ENCODE measurements at places on chromosomes 11 and 22.

GRCh38 chr11:84780689-84781293, 846.4 kb downstream of the DLG2 start:
- DNase-seq, result peak; percentile 41

- no peak for DNase-seq
These were observed 61.6 kb downstream of the SIK2 start for GRCh38 chr11:111663820-111664219.

DNA sequence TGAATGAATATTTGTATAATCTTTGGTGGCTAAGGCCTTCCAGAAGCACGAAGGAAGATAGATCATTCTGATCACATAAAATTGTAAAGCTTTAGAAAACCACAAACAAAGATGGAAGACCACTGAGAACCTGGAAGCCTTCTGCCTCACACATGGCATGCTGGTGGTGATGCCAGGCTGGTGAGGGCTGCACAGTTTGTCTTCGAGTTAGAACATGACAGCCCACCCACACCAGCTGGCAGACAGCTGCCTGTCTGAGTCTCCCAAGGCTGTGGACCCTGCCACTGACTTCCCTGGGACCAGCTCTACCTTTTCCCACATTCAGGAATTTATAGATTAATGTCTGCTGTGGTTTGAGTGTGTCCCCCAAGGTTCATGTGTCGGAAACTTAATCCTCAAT, 48.8 kb upstream of the B3GAT1 start:
- no peak for DNase-seq

DNA sequence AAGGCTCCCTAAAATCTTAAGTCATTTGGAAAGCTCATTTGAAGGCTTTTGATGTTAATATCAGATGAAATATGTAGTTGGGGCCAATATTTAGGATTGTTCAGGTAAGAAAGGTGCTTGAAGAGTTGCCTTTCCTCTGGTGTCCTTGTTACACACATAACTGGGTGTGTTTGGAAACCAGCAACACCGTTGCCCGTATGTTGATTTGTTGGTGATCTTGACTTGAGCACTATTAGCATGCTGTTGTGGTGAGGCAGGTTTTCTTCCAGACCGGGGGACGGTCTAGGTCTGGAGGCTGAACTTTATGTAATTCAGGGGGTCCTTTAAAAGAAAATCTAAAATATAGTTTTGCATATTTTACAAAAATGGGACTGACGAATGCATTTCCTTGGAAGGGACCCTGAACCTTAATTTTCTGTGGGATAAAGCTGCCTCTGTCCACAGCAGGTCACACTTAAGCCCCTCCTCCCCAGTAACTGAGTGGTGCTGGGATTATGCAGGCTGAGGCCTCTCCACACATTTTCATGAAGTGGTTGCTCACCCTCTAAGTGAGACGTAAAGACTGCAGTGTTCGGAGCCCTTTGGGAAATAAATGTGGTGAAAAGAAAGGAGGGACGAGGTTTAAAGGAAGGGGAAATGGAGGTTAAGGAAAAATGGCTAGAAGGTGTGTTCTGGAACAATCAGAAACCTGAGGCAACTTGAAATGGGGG, 1.8 kb downstream of the YWHAH start:
- DNase-seq, result no peak

DNA sequence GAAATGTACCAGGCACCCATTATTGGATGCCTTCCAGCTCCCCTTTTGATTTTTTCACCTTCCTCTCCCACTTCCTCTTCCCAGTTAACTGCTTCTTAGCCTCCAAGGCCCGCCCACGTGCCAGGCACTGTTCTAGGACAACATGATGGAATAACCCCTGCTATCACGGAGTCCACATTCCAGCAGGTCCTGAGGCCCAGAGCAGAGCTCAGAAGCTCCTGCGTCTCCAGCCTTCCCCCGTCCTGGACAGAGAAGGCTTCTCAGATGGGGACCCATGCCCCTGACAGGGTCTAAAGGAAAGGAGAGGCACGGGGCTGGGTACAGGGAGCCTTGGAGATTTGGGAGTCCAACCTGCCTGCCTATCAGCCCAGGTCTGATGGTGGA, 29.1 kb downstream of the TRIM29 start:
- no peak for DNase-seq

DNA sequence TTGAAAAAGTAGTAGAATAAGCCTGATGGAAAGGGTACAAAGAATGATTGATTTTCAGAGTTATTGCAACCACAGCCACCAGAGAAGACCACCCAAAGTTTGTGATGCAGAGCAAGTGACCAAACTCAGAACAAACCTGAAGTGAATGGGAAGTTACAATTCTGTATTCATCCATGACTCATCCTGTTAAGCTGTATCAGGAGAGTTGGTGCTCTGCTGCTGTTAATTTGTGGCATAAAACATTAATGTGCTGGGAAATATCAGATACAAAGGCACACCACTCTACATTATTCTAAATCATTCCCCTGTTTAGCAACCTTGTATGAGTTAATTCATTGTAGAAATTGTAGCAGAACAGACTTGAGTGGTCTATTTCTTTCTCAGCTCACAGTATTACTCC, 19.6 kb upstream of the PDGFD start:
- DNase-seq, result no peak

- DNase-seq, result no peak
These were observed 88.1 kb downstream of the TP53I11 start for GRCh38 chr11:44862558-44863101.

DNA sequence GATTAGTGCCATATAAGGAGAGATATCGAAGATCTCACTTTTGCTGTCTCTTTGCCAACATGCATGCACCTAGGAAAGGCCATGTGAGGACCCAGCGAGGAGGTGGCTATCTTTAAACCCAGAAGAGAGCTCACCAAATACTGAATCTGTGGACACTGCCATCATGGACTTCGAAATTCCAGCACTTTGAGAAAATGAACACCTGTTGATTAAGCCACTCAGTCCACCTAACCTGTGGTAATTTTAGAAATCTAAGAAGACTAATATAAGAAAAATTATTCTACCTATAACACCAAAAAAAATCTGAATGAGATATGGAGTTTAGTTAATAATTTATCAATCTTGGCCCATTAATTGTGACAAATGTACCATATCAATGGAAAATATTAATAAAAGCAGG, 193.6 kb upstream of the CARD18 start:
- no peak for DNase-seq

DNA sequence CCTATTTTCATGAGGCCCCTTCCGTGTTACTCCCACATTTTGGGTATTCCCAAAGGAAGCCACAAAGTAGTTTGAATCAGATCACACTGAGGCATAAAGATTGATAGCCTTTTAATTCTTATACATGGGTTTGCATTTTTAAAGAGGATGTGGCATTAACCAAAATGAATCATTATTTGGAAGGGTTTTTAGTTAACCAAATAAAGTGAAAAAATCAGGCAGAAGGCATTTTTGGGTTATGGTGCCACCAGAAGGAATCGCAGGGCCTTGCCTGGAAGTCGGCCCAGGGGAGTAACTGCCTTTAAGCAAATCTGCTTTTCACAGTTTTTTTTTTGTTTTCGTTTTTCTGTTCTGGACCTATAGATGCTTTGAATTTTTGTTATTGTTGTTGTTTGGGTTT, 55.4 kb downstream of the HSD17B12 start:
- DNase-seq, result peak; percentile 29

DNA sequence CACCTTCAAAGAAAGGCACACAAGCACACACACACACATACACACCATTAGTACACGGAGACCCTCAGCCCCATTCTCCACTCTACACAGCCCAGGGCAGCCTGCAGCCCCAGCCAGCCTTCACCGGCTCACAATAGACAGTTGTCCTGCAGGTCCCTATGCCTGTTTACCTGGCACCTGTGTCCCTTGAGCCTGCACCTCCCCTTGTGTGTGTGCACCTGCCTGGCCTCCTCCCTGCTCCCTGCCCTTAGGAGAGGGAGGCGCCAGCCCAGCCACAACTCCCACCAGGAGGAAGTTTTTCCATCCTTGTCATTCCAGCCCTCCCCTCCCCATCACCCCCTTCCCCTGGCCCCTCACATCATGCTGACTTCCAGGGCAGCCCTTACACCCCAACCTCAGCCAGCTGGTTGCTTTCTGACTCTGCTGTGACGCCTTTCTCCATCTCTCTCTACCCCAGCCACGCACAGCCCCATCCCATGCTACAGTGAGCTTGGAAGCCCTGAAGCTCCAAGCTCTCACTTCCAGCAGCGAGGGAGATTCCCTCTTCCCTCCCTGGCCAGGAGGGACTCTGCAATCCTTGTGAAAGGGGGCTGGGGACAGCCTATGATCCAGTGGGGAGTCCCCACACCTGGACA, 4.4 kb downstream of the AHNAK start:
- no peak for DNase-seq

DNA sequence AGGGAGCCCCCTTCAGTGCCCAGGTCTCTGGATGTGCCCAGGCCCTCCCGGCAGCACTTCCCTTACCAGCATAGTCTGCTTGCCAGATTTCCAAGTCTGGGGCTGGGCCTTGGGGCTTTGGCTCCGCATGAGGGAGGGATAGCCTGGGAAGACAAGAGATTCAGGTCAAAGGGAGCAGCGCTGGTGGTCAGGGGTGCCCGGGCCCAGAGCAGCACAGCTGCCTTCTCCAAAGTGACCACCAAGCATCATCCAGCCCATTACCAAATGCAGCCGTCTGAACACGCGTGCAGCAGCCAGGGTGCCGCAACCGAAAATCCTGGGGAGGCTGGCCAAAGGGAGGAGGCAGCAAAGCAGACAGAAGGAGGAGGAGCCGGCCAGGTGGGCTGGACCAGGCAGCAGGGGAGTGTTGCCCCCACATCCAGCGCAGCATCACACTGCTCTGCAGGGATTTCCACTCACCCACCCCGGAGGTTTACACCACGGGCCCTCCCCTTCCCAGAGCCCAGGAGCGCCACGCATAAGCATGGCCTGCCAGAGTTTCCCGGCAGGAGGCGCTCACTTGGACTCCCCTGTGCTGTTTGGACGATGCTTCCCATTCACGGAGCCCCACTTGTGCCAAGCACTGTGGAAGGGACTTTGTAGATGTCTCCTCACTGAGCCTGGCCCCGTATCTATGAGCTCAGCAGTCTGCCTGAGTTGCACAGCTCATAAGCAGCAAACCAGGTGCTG, 22.5 kb downstream of the TRIM29 start:
- DNase-seq, result no peak

DNA sequence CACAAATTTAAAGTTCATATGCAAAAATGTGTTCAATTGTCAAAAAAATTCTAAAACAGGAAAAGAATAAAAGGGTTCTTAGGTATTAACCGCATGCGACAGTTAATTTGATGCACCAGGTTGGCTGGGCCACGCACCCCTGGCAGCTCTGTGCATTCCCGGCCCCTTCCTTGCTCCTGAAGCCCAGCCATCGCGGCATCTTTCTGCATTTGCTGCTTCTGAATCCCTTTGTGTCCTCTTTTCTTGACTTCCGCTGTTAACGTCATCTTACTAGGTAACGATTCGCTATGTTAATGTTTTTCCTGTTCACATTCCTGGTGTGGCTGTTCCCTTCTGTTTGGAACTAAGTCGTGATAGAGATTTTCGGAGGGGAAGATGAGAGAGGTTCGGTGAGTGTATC, 7.9 kb upstream of the KLHDC7B start:
- no peak for DNase-seq

- DNase-seq, result peak; percentile 79
These were observed 2.8 kb downstream of the MAP3K11 start for GRCh38 chr11:65611028-65611757.

- no peak for DNase-seq
These were observed 5.4 kb upstream of the TMPRSS4 start for GRCh38 chr11:118071416-118072030.

- DNase-seq, result no peak
These were observed 22.1 kb downstream of the SRPRA start for GRCh38 chr11:126246636-126247035.

DNA sequence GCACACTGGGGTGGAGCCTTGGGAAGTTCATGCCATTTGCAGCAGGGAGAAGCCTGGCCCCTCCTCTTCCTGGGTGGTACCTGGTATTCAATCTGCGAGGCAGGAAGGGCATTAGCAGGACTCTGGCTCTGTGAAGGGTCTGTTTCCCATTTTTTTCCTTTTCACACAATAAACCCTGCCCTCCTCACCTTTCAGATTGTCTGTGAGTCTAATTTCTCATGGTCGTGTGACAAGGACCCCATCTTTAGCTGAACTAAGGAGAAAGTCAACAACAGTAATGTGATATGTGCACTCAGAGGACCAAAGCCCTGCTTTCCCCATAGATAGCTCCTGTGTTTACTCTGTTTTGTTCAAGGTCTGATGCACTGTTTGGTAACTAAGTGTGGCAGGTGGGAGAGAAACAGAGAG, 26.6 kb upstream of the CASP4 start:
- no peak for DNase-seq

DNA sequence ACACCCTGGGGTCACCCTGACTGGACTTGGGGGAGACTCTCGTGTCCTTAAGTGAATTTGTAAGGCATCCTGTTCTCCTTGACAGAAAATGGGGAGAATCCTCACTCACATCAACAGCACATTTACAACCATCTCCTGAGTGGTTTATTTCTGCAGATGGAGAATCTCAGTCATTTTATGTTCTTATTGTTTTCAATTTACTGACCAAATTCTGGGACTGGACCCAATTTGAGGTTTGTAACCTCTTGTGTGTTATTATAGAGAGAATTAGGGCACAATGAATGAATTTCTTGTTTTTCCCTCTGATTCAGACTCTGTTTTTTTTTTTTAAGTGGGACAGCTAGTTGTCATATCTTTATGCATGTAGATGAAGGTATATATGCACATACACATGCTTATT, 104.9 kb downstream of the ADAMTS15 start:
- DNase-seq, result no peak

DNA sequence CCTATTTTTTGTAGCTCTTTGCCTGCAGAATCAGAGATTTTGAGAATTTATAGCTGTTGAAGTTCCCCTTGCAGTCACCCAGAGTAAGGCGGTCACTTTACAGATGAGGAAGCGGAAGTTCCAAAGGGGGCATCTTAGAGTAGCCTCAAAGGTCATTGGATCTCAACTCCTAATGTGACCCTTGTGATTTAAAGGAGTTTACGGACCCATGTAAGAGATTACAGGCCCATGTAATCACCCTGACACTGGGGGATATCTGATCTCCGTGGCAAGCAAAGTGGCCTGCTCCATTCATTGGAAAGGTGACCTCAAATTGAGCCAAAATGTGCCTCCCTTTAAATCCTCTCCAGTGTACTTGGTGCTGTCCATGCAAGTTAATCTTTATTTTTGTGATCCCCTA, 15.7 kb downstream of the P2RX3 start:
- peak; percentile 64 for DNase-seq

DNA sequence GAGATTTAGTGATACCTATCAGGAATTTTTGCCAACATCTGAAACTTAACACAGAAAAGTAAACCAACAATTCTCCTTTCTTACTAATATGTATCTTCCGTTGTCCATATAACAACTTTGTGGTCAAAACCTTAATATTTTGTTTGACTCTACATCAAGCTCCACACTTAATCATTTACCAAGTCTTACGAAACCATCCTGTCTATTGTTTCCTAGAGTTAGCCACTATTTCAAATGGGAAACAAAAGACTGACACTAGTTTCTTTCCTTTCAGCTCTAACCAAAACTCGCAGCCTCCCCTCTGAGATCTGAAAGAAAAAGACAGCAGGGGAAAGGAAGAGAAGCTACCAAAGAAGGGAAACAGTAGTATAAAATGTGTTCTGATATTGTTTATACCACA, 26.5 kb upstream of the PRDM10 start:
- DNase-seq, result no peak

GRCh38 chr22:43404673-43405385, 7.0 kb upstream of the MPPED1 start:
- DNase-seq, result no peak
